ENCODE measurements at places on chromosomes 13 and 19. TPM values are rescaled to one million over a fixed set of nuclear protein-coding genes. Genes with fewer than 3 reads are reported as not detected.

GRCh38 chr19:12778017-12778904, 2.9 kb upstream of the HOOK2 start:
- H3K4me3 ChIP-seq = no peak overlapping the region
- peak overlapping the region; percentile 67 for H3K27ac ChIP-seq
- no peaks in the 10 kb centered on the region for H3K27me3 ChIP-seq
- DNase-seq = peak; percentile 78
- H3K4me1 ChIP-seq = peaks cover 32% of the 10 kb centered on the region

GRCh38 chr19:1366899-1367870, 16.5 kb upstream of the NDUFS7 start:
- no peaks in the 10 kb centered on the region for H3K36me3 ChIP-seq
- DNase-seq = no peak
- no peaks in the 10 kb centered on the region for H3K4me1 ChIP-seq
- H3K27ac ChIP-seq = no peak overlapping the region
- H3K4me3 ChIP-seq = no peak overlapping the region

DNA sequence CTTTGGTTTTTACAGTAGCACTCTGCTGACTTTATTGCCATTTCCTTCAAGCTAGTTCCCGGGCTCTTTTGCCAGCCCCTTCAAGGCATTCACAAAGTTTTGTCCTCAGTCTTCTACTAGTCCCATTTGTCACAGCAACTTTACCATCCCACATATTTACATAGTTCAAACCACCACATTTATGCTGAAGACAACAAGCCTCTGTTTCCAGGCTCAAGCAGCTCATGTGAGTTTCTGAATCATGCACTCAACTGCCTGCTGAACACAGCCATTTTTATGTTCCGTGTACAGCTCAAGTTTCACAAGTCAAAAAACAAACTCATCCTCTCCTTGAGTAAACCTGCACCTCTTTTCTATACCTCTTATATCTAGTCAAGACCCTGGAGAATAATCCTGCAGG, 977.0 kb upstream of the SLC10A2 start:
- DNase-seq = no peak
- H3K27ac ChIP-seq = no peak overlapping the region
- no peak overlapping the region for H3K4me3 ChIP-seq
- no peaks in the 10 kb centered on the region for H3K27me3 ChIP-seq

DNA sequence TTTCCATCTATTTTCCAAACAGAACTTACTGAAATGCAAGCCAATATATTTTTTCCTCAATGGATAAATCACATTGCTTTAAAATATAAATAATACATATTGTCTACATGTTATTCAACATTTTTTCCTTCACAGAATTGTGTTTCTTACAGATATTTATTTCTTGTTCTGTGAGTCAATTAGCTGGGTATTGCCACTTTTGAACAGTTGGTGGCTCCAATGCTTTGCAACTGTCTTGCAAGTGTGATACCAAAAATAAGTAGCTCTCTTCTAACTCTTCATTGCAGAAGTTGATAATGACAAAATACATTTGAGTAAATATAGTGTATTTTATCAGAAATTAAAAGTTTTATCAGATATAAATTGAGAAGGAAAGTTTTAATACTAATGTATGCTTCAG, 17.1 kb upstream of the GPC5 start:
- no peaks in the 10 kb centered on the region for H3K36me3 ChIP-seq
- no peak overlapping the region for H3K4me3 ChIP-seq
- H3K4me1 ChIP-seq = no peaks in the 10 kb centered on the region
- no peak for DNase-seq
- H3K27ac ChIP-seq = no peak overlapping the region

GRCh38 chr19:19655051-19655594, 8.4 kb downstream of the ATP13A1 start:
- no peak for DNase-seq
- no peak overlapping the region for H3K27ac ChIP-seq
- no peaks in the 10 kb centered on the region for H3K27me3 ChIP-seq
- H3K4me1 ChIP-seq = no peaks in the 10 kb centered on the region

DNA sequence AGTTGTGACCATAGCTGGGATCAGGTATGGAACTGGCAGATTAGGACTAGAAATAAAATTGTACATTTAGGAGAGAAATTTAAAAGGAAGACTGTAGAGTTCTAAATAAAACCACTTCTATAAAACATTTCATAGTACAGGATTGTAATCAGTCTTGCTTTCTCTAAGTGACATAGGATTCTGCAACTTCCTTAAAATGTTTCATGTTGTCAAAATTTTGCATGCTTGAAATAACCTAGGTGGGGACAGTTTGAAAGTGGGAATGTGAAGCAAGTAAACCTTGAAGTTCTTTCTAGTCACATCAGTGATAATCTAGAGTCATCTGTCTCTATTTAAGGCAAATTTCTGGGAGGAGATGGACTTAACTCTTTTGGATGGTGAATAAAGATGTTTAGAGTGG, 6.7 kb downstream of the TM9SF2 start:
- H3K4me3 ChIP-seq = no peak overlapping the region
- DNase-seq = no peak
- H3K27ac ChIP-seq = no peak overlapping the region
- no peaks in the 10 kb centered on the region for H3K4me1 ChIP-seq
- H3K27me3 ChIP-seq = no peaks in the 10 kb centered on the region
- no peaks in the 10 kb centered on the region for H3K36me3 ChIP-seq

DNA sequence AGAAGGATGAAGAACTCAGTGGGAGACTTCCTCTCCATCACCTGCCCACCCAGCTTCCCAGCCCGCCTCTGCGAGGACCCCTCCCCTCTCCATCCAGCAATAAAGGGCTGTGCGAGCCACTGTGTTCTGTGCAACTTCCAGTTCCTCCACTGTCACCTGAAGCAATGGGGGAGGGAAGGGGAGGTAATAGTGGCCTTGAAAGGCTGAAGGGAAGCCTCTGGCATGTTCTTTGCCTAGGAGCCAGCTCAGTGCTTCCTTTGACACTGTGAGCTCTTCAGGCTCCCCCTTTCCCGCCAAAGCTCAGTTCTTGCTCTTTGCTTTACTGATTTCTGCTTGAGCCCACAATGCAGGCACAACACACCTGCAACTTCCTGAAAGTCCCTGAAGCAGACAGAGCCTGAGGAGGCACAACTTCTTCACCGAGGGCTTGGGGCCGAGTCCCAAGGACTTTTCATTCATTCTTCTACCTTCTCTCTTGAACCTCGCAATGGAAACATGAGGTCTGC, 73.2 kb upstream of the DOCK9 start:
- peaks cover 35% of the 10 kb centered on the region for H3K4me1 ChIP-seq
- H3K27ac ChIP-seq = no peak overlapping the region
- no peaks in the 10 kb centered on the region for H3K27me3 ChIP-seq
- no peaks in the 10 kb centered on the region for H3K36me3 ChIP-seq
- no peak for DNase-seq

DNA sequence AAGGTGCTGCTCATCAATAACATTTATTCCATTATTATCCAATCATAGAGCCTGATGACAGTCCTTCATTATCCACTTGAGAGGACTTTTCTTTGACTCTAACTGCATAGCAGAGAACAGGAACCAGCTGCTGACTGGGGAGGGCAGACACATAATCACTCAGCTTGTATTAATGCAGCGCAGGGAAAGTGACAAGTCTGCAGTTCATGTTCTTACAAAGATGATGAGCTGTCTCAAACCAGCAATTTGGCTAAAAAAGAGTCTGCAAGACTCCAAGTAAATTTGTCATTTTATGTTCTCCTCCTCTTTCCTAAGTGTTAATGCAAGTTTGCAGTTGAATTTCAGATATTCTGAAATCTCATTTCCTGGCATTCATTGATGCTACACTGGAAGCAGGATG, 40.0 kb upstream of the CBY2 start:
- no peaks in the 10 kb centered on the region for H3K4me1 ChIP-seq
- no peak for DNase-seq
- H3K27me3 ChIP-seq = no peaks in the 10 kb centered on the region

DNA sequence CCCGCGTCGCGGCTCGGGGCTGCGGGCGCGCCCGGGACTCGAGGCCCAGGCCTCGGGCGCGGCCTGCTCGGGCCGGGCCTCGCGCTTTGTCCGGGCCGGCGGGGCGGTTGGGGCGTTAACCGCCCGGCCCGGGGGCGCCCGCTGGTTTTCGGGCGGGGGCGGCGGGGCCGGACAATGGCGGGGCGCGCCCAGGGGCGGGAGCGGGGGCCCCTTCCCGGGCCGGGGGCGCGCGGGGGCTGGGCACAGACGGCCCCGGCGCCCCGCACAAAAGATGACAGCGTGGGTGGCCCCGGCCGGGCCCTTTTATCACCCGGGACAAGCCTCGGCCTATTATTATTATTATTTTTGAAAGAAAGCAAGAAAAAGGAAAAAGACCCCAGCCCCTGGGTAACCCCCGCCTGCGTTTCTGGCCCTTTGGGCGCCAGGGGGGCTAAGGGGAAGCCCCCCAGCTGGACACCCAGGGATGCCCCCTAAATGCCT, 419 bp downstream of the KDM4B start:
- peaks cover 44% of the 10 kb centered on the region for H3K4me1 ChIP-seq
- H3K27ac ChIP-seq = peak overlapping the region; percentile 61
- no peaks in the 10 kb centered on the region for H3K36me3 ChIP-seq
- DNase-seq = no peak
- H3K27me3 ChIP-seq = no peaks in the 10 kb centered on the region

- H3K4me3 ChIP-seq = peak within 1 kb of the TSS; percentile 78
- H3K36me3 ChIP-seq = no peaks in the 10 kb centered on the region
- peaks cover 6% of the 10 kb centered on the region for H3K27me3 ChIP-seq
- peak within 1 kb of the TSS; percentile 97 for H3K27ac ChIP-seq
- H3K4me1 ChIP-seq = peaks cover 19% of the 10 kb centered on the region
- DNase-seq = peak; percentile 93
These were observed at the start of gene LSR for GRCh38 chr19:35248310-35249145. LSR (plus strand) TSS chr19:35249002; CDS start chr19:35249023, 21 bp downstream.

DNA sequence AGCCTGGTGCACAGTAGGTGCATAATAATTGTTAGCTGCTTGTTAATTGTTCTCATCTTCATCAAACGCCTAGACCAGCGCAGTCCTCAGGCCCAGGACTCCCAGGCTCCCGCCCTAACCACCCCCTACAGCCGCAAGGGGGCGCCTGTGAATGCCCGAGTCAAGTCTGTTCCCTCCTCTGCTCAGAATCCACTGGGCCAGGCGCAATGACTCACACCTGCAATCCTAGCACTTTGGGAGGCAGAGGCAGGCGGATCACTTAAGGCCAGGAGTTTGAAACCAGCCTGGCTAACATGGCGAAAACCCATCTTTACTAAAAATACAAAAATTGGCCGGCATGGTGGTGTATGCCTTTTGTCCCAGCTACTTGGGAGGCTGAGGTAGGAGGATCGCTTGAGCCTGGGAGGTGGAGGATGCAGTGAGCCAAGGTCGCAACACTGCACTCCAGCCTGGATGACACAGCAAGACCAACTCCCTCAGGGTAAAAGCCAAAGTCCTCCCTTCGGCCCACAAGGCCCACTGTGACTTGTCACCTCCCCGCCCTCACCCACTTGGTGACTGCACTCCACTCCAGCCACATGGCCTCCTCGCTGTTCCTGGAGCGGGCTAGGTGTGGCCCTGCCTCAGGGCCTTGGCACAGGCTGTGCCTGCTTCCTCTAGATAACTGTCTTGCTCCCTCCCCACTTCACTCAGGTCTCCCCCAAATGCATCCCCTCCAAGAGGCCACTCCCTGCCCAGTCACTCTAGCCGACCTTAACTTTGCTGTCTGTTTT, 9.1 kb downstream of the ZNF653 start:
- no peak for DNase-seq
- no peaks in the 10 kb centered on the region for H3K27me3 ChIP-seq
- peaks cover 3% of the 10 kb centered on the region for H3K36me3 ChIP-seq
- H3K4me3 ChIP-seq = no peak overlapping the region
- H3K4me1 ChIP-seq = peaks cover 20% of the 10 kb centered on the region

GRCh38 chr13:41613471-41613870, 156.1 kb downstream of the RGCC start:
- no peaks in the 10 kb centered on the region for H3K27me3 ChIP-seq
- H3K27ac ChIP-seq = no peak overlapping the region
- no peaks in the 10 kb centered on the region for H3K36me3 ChIP-seq
- H3K4me3 ChIP-seq = no peak overlapping the region

DNA sequence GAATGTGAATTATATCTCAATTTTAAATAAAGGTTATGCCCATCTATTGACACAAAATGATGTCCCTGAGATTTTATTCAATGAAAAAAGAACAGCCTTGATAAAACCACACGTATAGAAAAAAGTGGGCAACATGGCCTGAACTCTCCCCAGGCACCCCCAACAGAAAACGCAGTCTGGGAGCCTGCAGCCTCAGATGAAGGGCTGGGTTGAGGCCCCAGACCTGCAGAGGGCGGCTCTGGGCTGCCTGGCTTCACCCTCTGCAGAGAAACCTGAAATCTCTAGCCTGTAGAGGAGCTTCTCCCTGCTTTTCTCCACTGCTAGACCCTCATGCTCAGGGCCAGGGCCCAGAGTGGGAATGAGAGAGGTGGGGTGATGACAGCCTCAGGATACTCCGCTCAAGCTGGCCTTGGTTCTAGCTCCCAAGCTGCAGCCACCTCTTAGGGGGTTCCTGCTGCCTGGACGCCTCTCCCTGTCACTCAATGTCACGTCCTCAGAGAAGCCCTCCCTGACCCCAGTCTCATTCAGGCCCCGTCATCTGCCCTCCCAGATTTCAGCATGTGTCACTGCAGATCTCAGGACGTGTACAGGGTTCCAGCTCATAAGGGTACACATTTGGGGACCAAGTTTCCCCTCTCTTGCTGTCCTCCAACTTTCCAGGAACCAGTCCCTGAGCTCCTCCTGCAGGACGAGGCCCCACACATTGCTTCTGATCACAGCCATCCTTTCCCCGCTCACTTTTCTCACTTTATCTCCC, 1.8 kb downstream of the MBD3 start:
- no peaks in the 10 kb centered on the region for H3K27me3 ChIP-seq
- DNase-seq = no peak
- peaks cover 28% of the 10 kb centered on the region for H3K4me1 ChIP-seq
- H3K4me3 ChIP-seq = peak overlapping the region; percentile 94
- no peak overlapping the region for H3K27ac ChIP-seq

DNA sequence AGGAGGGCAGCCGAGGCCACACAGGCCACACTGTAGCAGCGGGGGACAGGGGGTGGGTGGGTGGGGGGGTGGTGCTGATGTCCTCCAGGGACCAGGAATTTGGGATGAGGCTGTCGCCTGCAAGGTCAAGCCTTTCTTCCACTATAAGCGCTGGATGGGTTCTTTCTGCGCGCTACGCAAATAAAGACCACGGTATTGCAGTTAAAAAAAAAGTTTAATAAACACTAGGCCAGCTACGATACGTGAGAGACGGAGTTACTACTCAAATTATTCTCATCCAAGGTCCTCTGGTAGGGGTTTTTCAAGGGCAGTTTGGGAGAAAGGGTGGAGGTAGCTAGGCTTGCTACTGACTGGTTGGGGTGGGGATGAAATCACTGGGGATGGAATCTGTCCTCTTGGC, 508 bp upstream of the ZNF44 start:
- peaks cover 23% of the 10 kb centered on the region for H3K4me1 ChIP-seq
- H3K4me3 ChIP-seq = no peak overlapping the region
- no peak for DNase-seq
- H3K27ac ChIP-seq = peak overlapping the region; percentile 98
- H3K27me3 ChIP-seq = no peaks in the 10 kb centered on the region

GRCh38 chr19:39951065-39951650, 16.7 kb upstream of the FCGBP start:
- DNase-seq = no peak
- no peaks in the 10 kb centered on the region for H3K36me3 ChIP-seq
- no peaks in the 10 kb centered on the region for H3K27me3 ChIP-seq

The SPINT2 gene
- 63.4 TPM for total RNA-seq

The ZNF837 gene
- 3.2 TPM for total RNA-seq

The CD177 gene
- total RNA-seq = 0.39 TPM

The LILRA1 gene
- total RNA-seq = 0.84 TPM

The CEACAM4 gene
- not detected for total RNA-seq

The FGF21 gene
- total RNA-seq = not detected

The PLPP2 gene
- 272 TPM for total RNA-seq

The MAP4K1 gene
- total RNA-seq = 4.7 TPM

The ZNF559 gene
- 22.4 TPM for total RNA-seq

The URAD gene
- total RNA-seq = not detected

The TNNI3 gene
- 9.7 TPM for total RNA-seq

The GPR12 gene
- not detected for total RNA-seq
